ENCODE measurements at places on chromosomes 2 and 18. TPM values are rescaled to one million over a fixed set of nuclear protein-coding genes. Genes with fewer than 3 reads are reported as not detected.

GRCh38 chr2:8893474-8893873, 56.1 kb upstream of the KIDINS220 start:
- no peak for DNase-seq

Gene GALNT3
- 7.4 TPM for polyA plus RNA-seq

Gene CELF4
- polyA plus RNA-seq, result 0.13 TPM

- no peak for DNase-seq
Observed at GRCh38 chr2:49003201-49003600, 151.1 kb downstream of the FSHR start.

- DNase-seq, result no peak
Observed at GRCh38 chr2:237529452-237530402, 36.6 kb upstream of the PRLH start.

DNA sequence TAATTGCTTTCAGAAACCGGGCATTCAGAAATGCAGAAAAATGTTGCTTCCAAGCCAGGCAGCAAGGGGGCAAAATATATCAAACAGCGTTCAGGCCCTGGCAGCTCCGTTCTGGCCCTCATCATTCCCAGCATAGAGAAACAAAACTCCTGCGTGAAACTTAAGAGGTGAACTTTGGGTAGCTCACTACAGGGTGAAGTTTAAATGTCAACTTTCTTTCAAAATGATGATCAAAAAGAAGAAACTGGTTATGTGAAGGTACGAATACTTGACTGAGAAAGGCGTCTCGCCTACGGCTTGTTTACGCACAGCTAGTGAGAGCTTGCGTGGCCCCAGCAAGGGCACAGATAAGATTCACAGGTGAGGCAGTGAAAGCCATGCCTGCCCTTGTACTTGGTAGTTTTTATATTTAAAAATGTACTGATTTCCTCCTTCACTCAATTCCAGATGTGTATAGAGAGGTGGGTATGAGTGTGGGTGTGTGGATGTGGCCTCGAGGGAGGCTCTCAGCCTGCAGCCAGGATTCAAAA, 127.5 kb downstream of the NFATC1 start:
- no peak for DNase-seq

- DNase-seq, result no peak
Observed at GRCh38 chr18:3051718-3052410, 38.9 kb upstream of the LPIN2 start.

DNA sequence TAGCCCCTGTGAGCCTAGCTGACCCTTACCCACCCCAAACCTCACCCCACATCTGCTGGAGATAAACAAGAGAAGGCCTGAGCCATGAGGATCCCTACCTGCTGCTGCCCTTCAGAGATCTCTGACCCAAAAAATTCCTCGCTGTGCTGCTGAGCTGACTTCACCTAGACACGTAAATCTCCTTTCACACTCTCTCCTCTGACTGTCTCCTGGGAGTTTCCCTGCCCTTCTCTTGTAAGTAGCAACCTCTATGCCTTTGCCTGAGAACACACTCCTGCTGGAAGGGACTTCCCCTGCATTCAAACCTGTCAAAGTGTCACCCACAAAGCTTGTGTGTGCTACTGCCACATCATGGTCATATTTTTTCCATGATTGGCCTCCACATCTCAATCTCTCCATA, 134.2 kb upstream of the NOL4 start:
- DNase-seq, result no peak

GRCh38 chr2:10123281-10123680, 742 bp downstream of the RRM2 start:
- DNase-seq, result no peak

Gene CEBPZ
- polyA plus RNA-seq, result 24.9 TPM

GRCh38 chr2:53939656-53940055, 31.1 kb downstream of the PSME4 start:
- DNase-seq, result no peak

Gene REG3G
- polyA plus RNA-seq, result not detected

- peak; percentile 27 for DNase-seq
Observed at GRCh38 chr18:74896390-74896991, 298.8 kb downstream of the ZNF407 start.

- no peak for DNase-seq
Observed at GRCh38 chr2:137420744-137421143, 543.5 kb upstream of the HNMT start.

Gene SERPINB4
- polyA plus RNA-seq, result not detected

Gene ANKRD62
- not detected for polyA plus RNA-seq

DNA sequence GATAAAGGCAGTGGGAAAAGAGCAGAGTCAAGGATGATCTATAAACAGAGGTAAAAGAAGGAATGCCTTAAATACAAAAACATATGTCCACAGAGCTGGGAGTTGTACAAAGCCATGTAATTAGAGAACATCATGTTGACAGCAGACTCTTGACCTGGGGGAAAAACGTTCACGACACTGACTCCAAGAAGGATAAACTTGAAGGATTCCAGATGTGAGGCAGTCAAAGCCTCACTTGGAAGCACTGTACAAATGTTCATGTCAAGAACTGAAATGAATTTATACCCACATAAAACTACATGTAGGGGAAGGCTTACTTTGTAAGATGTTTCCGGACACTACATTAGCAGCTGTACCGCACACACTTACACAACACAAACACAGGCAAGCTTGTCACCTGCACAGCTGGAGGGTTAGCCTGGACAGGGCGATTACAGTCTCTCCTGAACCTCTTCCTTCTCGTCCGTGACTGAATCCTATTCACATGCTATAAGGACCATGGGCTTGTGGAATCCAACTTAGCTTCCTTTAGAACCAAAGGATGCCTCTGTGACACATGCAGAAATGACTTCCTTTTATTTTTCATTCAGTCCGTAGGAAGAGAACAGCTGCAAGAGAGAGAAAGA, 88.6 kb downstream of the SH3YL1 start:
- no peak for DNase-seq

Gene PCARE
- not detected for polyA plus RNA-seq

DNA sequence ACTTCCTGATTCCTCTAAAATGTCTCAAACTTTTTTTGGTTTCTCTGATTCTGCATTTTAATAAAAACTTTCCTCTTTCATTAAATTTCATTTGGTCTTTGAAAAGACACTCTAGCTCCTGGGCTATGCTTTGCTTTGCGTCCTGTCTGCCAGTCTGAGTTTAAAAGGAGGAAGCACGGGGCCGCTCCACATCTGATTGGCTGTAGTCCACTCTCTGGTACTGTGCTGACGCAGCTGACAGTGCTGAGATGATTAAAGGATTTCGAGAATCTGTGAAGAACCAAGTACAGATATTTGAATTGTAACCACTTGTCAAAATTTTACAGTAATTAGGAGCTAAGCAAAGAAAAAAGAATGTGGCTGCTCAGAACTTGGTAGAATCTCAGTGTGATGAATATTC, 199.6 kb upstream of the HNMT start:
- no peak for DNase-seq

DNA sequence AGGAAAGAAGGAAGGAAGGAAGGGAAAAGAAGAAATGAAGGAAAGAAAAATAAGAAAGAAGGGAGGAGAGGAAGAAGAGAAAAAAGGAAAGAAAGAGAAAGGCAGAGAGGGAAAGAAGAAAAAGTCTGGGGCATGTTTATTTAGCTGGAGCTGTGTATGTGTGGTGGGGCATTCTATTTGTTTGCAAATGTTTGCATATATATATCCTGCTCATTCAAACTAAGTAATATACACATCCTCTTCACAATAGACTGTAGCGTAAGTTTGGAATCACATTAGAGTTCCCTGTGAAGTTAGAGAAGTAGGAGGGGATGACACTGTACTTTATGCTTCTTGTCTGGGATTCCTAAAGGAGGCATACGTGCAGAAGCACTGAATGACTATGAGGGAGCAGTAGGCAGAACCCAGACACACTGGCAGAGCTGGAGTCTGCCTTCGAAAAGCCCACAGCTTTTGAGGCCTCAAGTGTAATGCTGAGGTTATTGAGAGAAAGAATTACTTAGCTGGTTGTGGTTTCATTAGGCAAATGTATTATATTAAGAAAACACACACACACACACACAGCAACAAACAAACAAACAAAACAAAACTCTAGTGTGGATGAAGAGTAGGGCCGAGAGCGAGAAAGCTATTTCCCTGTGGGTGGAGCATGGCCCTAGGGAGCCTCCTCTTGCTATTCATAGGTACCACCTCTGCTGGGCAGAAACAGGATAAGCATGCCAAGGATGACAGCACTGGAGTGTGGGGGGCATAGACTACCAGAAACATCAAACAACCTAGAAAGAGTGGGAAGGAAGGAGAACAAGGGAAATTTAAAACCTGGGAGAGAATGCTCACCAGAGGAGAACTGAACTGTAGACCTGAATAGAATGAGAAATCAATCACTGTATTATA, 905.1 kb upstream of the NXPH2 start:
- DNase-seq, result no peak

- DNase-seq, result no peak
Observed at GRCh38 chr2:152241948-152242729, 66.6 kb upstream of the STAM2 start.

Gene HOXD9
- polyA plus RNA-seq, result not detected

- no peak for DNase-seq
Observed at GRCh38 chr2:1081451-1082225, 131.0 kb downstream of the SNTG2 start.

DNA sequence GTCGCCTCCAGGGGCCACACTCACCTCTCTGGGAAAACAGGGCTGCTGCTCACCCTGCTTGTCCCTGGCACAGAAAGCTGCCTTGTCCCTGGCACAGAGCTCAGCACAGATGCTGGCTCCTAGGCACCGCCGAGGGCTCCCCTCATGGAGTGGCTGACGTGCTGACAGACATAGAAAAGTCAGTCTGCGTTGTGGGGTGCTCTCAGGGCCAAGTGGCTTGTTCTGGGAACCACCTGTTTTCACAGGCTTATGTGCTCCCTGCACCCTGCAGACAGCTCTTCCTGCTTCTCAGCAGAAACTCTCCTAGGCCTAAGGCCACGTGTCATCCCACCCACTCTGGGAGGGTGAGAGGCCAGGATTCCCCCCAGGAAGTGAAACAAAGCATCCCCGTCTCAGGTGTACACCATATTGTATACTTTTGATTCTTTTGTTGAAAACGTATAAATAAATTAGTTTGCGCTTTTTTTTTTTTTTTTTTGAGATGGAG, 84.7 kb upstream of the TMEM200C start:
- DNase-seq, result no peak
